ENCODE measurements at places on chromosomes 2 and 18.
A peak's percentile ranks its signal among the peaks of the same experiment; 100 is the strongest.

- DNase-seq: peak; percentile 57
Measured at GRCh38 chr2:165645930-165646831, 147.9 kb downstream of the GALNT3 start.

DNA sequence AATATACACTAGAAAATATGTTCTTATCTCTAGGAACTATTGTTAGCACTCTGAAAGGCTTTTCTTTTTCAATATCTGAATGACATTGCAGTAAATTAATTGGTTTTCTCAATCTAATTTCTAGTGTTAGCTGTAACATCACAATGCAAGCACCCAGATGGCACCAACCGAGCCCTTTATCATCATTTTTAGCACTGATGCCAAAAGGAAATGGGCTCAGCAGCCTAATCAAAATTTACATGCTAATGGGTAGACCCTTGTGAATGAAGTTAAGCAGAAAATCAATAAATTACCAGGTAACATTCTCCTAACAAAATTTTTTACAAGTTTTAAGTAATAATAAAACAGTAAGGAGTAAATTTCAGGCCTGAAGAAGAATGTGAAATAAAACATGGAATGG, 53.5 kb upstream of the PGAP1 start:
- DNase-seq: no peak

GRCh38 chr2:198441901-198442300, 637.5 kb downstream of the PLCL1 start:
- no peak for DNase-seq

- DNase-seq: peak; percentile 6
Measured at GRCh38 chr2:179898873-179899272, 37.5 kb upstream of the ZNF385B start.

- DNase-seq: no peak
Measured at GRCh38 chr18:58657494-58657893, 13.8 kb upstream of the MALT1 start.

DNA sequence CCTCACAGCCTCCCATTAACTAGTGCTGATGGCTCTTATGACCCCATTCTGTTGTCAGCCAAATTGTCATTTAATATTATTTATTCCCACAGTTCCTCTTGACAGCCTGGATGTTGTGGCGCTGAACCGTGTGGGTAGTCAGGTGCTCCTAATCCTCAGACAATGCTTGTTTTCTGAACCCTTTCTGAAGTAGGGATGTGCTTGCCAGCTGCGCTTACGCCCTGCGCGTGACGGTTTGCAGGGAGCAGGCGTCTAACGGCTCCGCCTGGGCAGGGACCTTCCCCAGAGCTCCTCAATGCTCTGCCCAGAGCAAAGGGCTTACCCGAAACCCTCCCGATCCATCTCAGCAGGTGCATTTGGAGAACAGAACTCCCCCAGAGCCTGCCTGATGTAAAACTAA, 358.2 kb upstream of the MYT1L start:
- DNase-seq: no peak

- DNase-seq: no peak
Measured at GRCh38 chr2:159875083-159875482, 77.1 kb upstream of the CD302 start.

- no peak for DNase-seq
Measured at GRCh38 chr18:23057096-23057495, 78.2 kb upstream of the CABLES1 start.

DNA sequence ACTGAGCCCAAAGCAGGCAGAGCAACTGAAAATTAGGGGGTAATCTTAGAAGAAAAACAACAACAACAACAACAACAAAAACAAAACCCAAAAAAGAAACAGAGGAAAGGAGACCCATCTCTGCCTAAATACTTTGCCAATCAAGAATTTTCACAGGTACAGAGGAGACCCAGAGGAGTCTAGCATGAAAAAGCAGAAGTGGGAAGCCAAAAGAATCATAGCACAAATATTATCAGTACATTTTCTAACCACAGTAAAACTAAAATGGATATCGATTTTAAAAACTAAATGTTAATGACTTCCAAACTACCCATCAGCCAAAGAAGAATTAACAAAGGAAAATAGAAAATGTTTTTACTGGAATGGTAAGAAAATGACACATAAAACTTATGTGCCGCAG, 148.1 kb downstream of the BAZ2B start:
- no peak for DNase-seq

DNA sequence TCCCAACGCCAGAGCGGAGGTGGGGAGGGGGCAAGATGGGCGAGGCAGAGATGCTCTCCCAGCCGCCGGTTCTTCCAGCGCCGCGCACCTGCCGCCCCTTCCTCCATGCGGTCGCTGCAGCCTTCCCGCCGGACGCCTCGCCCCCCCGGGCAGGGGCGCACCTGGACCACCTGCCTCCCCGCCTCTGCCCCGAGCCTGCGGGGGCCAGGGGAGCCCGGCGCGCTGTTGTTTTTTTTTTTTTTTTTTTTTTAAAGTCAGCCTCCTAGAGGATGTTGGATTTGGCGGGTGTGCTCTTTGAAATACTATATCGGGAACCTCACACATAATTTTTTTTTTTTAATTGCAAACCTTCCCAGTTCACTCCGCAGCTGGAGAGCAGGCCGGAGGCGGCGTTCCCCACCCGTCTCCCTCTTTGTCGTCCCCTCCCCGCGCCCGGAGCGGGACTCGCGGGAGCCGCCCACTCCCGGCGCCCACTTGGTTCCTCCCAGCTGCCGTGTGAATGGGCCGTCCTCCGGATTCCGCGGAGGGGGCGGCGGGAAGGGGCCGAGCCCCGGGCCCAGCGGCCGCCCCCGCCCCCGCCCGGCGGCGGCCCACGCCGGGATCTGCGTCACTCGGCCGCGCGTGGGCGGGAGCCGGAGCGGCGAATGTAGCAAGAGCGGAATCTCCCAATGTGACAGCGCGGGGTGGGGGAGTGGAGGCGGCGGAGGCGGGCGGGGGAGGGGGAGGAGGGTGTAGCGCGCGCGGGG, 421 bp upstream of the NAB1 start:
- DNase-seq: peak; percentile 72

- no peak for DNase-seq
Measured at GRCh38 chr2:171201271-171201670, 40.6 kb upstream of the TLK1 start.

- DNase-seq: no peak
Measured at GRCh38 chr2:208134928-208135586, 5.4 kb upstream of the CRYGC start.

GRCh38 chr2:134647607-134648256, 71.1 kb downstream of the TMEM163 start:
- no peak for DNase-seq

DNA sequence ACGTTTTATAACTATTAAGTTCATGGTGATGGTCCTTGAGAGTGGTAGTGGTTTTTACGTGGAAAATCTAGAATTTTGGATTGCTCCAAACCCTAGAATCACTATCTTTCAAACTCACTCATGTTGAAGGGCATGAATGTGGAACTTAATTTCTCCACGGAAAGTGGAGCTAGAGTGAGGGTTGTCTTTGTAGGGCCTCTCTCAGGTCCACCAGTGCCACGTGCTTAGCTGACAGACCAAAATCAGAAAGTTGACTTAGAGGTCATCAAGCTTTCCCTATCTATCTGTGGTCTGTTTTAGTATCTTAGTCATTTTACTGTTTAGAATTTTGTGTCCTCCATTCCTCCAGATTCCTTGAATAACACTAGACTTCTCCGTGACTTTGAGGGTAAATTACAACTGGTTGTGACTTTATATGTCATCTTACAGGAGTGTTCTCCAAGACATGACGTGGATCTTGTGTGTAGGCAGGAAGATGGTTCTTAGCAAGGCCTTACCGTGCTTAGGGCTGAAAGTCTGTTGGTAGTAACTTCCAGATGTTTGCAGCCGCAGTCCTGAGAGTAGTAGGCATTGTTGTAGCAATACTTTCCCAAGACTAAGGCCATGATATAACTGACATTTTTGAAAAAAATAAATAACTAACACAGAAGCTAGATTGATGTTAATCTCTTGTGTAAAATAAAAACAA, 26.8 kb downstream of the DIS3L2 start:
- no peak for DNase-seq

DNA sequence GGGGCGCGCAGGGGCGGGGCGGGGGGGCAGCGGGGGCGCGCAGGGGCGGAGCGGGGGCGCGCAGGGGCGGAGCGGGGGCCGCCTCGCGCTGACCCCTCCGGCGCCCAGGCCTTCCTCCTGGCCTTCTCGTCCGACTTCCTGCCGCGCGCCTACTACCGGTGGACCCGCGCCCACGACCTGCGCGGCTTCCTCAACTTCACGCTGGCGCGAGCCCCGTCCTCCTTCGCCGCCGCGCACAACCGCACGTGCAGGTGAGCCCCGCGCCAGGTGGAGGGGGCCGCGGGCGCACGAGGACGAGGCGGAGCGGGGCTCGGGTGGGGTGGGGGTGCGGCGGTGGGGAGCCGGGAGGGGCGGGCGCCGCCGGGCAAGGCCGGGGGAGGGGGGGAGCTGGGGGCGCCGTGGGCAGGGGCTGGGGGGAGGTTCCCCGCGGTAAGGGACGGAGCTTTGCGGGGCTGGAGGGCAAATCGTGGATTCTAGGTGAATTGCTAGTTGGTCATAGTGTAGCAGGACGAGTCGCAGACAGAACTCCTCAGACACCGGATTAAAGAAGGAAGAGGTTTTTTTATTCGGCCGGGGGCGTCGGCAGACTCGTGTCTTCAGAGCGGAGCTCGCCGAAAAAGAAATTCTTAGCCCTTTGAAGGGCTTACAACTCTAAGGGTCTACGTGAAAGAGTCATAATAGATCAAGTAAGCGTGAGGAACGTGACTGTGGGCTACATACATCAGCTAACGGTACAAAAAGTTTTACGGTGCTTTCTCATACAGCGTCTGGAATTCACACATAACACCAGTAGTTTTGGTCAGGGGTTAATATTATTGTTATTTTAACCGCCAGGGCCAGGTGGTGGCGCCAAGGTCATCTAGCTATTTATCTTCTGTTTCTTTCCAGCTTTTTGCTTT, 29.9 kb downstream of the ANO7 start:
- DNase-seq: no peak

- peak; percentile 31 for DNase-seq
Measured at GRCh38 chr2:101655702-101656422, 41.6 kb upstream of the MAP4K4 start.

GRCh38 chr2:227238238-227239237, 74.1 kb downstream of the COL4A3 start:
- peak; percentile 37 for DNase-seq

DNA sequence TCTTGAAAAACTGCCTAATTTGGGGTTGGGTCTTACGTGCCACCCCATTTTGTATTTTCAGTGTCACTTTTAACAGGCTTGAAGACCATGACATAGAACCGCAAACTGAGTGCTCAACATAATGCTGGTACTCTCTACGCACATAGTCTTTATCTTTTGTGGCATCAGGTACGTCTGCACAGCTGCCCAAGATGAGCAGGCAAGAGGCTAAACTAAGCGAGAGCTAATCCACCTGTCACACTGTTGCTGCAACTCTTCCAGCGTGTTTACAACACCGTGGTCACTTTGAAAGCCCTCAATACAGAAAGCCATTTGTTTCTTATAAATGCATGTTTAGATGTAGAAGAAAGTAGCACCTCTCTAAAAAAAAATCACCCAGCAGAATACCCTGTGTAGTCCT, 270.0 kb upstream of the TCF4 start:
- DNase-seq: no peak

GRCh38 chr18:78731016-78731397, 248.6 kb upstream of the SALL3 start:
- DNase-seq: no peak

DNA sequence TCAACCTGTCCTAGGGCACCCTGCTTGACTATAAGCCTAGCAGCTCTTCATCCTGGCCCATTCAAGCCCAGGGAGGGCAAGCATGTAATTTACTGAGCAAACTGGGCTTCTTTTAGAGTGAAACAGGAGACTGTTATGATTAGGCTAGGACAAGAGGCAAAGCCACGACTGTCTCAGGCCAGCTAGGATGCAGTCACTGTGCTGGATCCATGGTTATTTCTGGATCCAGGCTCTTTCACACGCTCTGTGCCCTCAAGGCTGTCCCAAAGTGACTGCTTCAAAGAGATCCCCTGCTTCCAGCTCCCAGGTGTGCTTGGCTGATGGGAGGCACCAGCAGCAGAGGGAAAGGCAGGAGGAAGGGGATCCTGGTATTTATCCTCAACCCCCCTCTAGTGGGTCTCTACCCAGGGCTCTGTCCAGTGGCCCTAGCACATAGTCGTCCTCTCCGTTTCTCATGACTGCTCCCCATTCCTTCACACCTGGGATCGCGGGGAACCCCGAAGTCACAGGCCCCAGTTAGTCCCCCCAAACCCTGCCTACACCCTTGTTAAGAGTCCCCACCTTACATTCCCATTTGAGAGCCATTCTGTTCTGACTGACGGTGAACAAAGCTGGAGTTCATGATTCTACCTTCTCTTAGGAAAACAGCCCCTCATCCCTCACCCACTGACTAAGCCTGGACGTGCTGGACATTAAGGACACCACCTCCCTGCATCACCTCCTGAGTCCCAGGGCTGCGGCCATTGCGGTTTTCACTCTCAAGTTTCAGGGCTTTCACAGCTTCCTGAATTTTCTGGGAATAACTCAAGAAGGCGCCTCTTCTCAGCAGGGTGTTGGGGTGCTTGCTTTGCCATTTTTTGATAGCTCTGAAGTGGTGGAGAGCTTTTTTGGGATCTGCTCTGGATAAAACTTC, 63.2 kb downstream of the POLR1A start:
- DNase-seq: no peak

GRCh38 chr2:101371636-101372035, 15.7 kb downstream of the CREG2 start:
- DNase-seq: no peak

DNA sequence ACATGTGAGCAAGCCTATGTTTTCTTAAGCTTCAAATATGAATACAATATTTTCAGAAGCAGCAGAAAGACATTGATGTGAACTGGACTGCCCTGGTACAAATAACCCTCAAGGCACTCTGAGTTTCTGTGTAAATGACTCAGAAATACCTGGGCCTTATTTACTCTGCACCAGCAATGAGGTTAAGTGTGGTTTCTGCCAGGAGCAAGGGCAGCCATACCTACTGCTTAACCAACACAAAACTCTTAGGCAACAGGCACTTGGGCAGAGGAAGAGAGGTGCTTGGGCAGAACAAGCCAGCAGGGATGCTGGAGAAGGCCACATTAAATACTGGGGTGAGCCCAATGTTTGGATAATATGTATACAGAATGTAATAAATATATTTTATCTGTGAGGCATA, 29.4 kb upstream of the ARL5A start:
- no peak for DNase-seq

DNA sequence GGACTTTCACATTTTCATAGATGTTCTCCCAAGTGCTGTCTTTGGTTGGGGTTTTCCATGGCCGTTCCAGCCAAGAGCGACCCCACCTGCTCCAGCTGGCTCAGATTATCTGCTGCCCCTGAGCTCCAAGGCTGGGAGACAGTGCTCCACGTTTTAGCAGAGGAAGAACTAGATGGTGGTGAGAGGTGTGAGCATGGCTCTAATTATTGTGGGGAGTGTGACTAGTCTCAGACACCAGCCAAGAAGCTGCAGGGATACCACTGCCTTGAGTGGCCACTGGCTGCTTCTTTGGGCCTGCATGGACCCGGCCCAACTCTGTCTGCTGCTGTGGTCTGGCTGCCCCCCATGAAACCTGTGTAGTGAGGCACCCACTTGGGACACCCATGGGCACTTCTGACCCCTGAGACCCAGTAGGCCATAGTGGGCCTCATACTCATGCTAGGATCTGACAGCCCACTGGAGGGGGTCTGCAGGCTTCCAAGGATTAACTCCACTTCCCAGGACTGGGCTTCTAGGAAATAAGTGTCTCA, 2.8 kb upstream of the NCL start:
- DNase-seq: no peak

Measured in fibroblast of skin of left quadriceps (primary cell).